ENCODE measurements at places on chromosomes 6 and 20. TPM values are rescaled to one million over a fixed set of nuclear protein-coding genes. Genes with fewer than 3 reads are reported as not detected.

The OR2B2 gene
- not detected for total RNA-seq

The CD93 gene
- 129 TPM for total RNA-seq

The LY6G6D gene
- total RNA-seq: not detected

The DYNLT2 gene
- 0.22 TPM for total RNA-seq

The KIF25 gene
- under 0.01 TPM for total RNA-seq

The SLC17A2 gene
- total RNA-seq: not detected

The LZTS3 gene
- 7.7 TPM for total RNA-seq

The PGC gene
- not detected for total RNA-seq

The ACTL10 gene
- total RNA-seq: 1.3 TPM

GRCh38 chr6:146925846-146926245 is 278.4 kb upstream of the STXBP5 start:
- DNase-seq: no peak

- no peak for DNase-seq
Observed at GRCh38 chr20:37611346-37611745, 82.5 kb upstream of the CTNNBL1 start.

DNA sequence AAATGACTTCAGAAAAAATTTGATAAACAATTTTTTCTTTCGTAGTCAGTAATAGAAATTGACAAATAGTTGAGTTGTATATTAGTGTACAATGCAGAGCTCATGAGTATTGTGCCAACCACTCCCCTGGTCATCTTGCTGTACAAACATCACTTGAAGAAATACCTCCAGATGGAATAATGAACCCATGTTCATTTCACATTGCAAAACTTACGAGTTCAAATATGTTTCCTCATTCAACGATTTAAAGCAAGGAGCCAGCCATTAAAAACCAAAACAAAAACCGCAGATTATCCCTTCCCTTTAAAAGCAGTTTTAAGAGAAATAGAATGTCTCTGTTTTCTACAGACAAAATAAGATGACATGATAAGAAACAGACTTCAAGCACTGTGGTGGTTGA is 62.5 kb downstream of the RALGAPA2 start:
- DNase-seq: no peak

DNA sequence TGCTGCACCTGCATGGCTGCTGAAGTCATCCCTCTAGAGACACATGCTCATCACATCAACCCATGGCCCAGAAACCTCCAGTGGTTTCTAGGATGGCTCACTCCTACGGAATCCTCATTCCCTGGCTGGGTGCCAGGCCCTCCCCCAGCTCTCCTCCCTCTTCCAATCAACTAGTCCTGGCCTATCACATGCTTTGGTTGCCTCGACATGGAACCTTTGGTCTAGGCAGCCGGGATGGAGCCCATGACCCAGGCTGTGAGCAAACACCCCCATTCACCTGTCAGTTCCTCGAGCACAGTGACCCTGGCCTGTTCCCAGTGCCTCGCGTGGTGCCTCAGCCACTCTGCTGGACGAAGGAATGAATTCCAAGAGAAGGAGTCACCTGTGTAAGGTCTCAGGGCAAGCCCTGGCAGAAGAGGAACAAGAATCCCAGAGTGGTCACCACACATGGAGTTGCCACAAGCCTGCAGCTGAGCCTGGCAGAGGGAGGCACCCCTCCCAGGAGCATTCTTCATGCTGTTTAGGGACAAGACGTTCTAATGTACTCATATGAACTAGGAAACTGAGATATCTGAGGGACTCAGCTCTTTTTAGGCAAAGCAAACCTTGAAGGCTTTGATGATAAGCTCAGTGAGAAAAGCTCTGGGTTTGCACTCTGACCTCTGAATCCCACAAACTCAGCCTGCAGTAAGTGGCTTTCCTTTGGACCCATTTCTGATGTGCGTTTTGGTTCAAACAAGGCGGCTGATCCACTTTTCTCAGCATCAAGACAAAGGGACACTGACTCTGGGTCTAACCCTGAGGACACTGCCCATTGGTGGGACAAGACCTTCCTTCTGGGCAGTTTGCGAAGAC is 40.2 kb downstream of the PPP1R3G start:
- peak; percentile 28 for DNase-seq

- peak; percentile 19 for DNase-seq
Observed at GRCh38 chr6:20205722-20206161, 6.5 kb downstream of the MBOAT1 start.

GRCh38 chr20:51378171-51378928 is 164.2 kb downstream of the NFATC2 start:
- DNase-seq: peak; percentile 46

- DNase-seq: no peak
Observed at GRCh38 chr6:73655341-73655917, 1.6 kb upstream of the SLC17A5 start.

DNA sequence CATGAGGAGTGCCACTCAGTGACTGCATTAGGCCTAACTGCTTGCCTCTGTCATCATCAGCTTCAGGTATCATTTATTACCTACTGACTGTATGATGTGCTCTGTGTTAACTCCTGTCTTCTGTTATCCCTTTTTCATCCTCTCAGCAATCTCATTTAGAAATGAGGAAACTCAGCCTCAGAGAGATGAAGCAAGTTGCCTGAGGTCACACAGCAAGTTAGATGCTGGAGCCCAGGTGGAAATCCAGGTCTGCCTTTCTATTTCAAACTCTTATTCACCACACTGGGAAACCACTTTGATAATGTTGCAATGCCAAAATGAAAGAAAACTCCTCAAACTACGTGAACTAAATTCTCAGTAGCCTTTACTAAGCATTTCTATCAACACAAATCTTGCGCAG is 1.3 kb downstream of the FERMT1 start:
- DNase-seq: no peak

DNA sequence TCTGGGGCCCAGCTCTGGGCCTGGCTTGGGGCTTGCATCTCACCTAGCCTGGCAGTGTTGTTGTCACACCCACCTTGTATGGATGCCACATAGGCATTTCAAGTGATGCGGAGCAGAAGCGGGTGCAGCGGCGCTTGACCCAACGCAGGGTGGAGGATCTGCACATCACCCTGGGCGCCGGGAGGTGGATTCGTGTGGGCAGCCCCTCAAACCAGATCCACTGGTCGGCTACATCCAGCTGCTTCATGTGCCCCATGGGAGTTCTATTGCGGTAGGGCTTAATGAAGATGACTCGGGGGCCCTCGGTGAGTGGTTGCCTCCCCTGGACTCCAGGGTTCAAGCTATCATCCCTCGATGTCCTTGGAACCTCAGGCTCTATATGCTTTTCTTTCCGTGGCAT is 3.2 kb downstream of the TP53TG5 start:
- DNase-seq: no peak

- DNase-seq: no peak
Observed at GRCh38 chr6:150634176-150634963, 34.7 kb downstream of the PLEKHG1 start.

GRCh38 chr6:44680202-44680720 is 292.8 kb downstream of the CDC5L start:
- no peak for DNase-seq

DNA sequence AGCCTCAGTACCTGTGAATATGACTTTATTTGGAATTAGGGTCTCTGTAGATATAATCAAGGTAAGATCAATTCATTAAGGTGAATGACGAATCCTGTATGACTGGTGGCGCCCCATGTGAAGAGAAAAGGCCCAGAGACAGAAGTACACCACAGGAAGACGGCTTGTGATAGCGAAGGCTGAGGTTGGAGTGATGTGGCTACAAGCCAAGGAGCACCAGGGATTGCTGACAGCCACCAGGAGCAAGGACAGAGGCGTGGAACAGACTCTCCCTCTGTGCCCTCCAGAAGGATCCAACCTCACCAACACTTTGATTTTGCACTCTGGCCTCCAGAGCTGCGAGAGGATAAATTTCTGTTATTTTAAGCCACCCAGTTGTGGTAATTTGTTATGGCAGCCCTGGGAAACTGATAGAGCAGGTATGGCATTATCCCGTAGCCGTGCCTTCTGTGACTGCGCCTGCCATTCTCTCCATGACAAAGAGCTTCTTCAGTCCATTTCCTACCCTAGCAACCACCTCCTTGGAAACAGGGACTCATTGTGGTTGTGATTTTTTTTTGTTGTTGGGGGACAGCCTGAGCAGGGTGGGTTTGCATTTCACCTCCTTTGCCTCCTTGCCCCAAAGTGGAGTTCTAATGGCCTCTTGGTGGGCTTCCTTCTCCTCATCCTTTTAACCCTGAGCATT is 29.6 kb downstream of the PTK7 start:
- no peak for DNase-seq

- DNase-seq: peak; percentile 39
Observed at GRCh38 chr6:54419885-54420284, 111.6 kb downstream of the TINAG start.

DNA sequence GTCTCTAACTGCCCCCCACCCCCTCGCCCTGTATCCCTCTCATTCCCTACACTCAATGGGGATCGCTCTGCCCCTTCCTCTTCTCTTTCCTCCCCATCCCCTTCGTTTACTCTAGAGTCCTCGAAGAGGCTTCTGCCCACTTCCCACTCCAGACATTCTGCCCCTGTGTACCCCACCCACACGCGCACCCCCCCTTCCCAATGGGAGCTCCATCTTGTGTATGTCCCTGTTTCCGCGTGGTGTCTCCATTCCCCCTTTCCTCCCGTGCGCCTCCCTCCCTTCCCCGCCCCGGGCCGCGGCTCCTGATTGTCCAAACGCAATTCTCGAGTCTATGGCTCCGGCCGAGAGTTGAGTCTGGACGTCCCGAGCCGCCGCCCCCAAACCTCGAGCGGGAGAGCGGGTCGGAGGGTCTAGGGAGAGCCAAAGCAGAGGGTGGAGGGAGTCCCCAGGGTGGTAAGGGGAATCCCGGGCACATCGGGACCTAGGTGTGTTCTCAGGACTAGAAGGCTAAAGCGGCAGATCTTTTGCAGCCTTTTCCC is 679 bp upstream of the RING1 start:
- peak; percentile 59 for DNase-seq

GRCh38 chr6:46419576-46420002 is 71.7 kb downstream of the RCAN2 start:
- peak; percentile 75 for DNase-seq

GRCh38 chr6:89013438-89013837 is 50.0 kb upstream of the RNGTT start:
- DNase-seq: no peak

- DNase-seq: peak; percentile 24
Observed at GRCh38 chr20:57435498-57436222, 44.5 kb downstream of the RBM38 start.

DNA sequence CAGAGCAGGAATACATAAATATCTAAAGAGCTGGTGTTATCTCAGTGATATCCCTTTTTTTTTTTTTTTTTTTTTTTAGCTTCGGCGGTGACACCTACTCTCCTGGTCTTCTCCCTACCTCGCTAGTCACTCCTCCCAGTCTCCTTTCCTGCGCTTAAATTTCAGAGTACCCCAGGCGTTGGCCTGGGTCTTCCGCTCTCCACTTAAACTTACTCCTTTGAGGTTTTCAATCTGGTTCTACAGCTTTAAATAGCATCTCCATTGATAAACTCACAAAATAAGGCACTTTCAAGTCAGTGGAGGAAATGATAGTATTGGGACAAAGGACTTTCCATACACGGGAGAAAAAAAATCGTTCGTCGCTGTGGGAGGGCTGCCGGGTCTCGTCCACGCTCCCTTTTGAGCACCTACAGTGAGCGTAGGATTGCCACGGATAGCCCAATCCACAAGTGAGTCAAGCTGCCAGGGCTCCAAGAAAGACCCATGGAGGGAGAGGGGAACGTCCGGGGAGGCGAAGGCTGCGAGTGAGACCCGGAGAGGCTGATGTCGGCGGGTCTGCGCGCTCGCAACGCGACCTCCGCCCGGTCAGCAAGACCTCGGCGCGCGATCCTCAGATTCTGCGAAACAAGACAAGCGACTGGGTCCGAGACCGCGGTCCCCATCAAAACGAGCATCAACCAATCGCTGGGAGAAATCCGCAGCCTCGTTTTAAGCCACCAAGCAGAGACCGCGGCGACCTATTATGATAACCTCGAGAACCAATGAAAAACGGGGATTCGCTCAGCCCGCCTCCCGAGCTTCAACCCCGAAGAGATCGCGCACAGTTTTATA is 672 bp upstream of the SRSF6 start:
- DNase-seq: peak; percentile 96

GRCh38 chr6:161749576-161749975 is 475.7 kb upstream of the AGPAT4 start:
- no peak for DNase-seq

- DNase-seq: no peak
Observed at GRCh38 chr20:51444467-51444866, 98.1 kb downstream of the NFATC2 start.

DNA sequence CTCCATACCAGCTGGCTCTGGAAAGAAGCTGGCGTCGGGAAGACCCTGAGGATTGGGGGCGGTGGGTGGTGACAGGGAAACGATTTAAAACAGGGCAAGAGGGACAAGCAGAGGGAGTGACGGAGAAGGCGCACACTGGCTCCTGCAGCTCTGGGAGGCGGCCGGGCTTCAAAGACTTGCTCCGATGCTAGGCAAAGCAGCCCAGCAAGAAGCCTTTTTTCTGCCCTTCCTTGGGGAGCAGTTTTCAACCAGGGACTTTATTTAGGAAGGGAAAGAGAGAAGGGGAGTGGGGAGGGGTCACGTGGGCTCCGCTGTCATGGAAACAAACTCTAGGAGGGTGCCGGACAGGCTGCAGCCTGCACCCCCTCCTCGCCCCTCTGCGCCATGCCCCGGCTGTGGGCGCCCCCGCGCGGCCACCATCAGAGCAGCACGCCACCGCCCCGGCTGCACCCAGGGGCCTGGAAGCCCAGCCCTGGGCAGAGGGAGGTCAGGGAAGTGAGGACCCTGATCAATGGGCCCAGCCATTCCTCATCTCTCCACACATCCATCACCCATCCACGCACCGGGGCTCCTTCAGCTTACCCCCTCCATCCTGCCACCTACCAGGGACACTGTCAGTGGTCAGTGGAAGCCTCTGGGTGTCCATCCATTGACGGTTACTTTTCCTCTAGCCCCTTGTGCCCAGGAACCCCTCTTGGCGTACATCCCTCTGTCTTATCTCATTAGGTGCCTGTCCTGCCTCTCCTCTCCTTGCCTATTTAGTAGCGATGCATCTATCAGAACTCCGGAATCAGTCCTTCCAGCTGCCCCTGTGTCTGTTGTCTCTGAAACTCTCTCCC is 66.6 kb upstream of the CCDC167 start:
- DNase-seq: peak; percentile 54

DNA sequence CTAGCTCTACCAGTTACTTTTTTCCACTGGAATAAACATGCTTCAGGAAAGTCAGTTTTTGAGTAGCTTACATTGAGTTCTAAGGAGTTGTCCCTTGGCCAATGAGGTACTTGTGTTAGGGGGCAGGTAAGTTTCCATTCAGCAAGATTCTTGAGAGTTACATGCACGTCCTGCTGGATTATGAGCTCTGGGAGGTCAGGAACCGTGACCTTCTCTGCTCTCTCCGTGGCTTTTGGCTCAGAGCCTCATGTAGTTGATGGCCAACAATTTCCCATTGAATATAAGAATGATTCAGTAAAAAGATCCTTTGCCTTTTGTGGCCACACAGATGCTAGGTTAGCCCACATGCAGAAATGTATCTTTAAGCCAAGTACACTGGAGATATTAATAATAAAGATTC is 181.8 kb upstream of the RALGAPA2 start:
- no peak for DNase-seq
